Suprapubic skin (tissue), 4 donors: ENCODE measurements at places on chromosomes 2 and 18. TPM values are rescaled to one million over a fixed set of nuclear protein-coding genes. Genes with fewer than 3 reads are reported as not detected.
A peak's percentile ranks its signal among the peaks of the same experiment; 100 is the strongest.

The REL gene
- total RNA-seq, result 57.1 TPM

The SERPINB10 gene
- total RNA-seq, result 1.9 TPM

The TUBA3E gene
- not detected for total RNA-seq

The NDC80 gene
- 2.7 TPM for total RNA-seq

The SP5 gene
- 0.32 TPM for total RNA-seq

The LRRC30 gene
- total RNA-seq, result not detected

The FAM124B gene
- 0.72 TPM for total RNA-seq

The R3HDM1 gene
- total RNA-seq, result 16.7 TPM

The GALNT5 gene
- 0.26 TPM for total RNA-seq

DNA sequence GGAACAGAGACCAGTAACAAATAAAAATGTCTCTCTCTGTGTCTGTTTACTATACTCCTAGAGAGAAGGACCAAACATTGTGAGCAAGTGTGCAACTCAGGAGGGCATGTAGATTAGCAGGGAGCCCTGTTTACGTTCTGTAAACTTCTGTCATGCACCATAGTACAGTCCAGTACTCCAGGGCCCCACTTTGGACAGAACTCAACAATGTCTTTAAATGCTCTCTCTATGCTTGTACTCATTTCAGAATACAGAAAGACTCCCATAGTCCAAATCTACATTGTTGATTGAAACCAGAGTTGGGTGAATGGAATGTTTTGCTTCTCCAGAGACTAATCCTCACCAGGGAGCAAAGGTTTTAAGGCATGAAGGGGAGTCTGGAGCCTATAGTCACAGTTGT, 934.8 kb downstream of the NRXN1 start:
- no peak overlapping the region for H3K4me3 ChIP-seq
- no peak overlapping the region for H3K27ac ChIP-seq
- DNase-seq, result no peak
- no peaks in the 10 kb centered on the region for H3K27me3 ChIP-seq
- H3K4me1 ChIP-seq, result no peaks in the 10 kb centered on the region
- H3K36me3 ChIP-seq, result no peaks in the 10 kb centered on the region

DNA sequence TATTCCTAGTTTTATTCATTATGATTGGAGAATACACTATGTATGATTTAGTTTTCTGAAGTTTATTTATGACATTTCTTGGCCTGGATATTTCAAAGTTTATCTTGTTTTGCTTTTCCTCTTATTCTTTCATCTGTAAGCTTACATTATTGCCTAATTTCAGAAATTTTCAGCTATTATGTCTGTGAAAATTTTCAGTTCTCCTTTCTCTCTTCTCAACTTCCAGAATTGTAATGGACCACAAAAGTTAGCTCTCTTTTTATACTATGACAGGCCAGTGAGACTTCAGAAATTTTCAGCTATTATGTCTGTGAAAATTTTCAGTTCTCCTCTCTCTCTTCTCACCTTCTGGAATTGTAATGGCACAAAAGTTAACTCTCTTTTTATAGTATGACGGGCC, 97.2 kb upstream of the SCN7A start:
- no peak overlapping the region for H3K27ac ChIP-seq
- DNase-seq, result no peak
- H3K27me3 ChIP-seq, result no peaks in the 10 kb centered on the region
- H3K4me1 ChIP-seq, result no peaks in the 10 kb centered on the region
- H3K4me3 ChIP-seq, result no peak overlapping the region
- H3K36me3 ChIP-seq, result no peaks in the 10 kb centered on the region

DNA sequence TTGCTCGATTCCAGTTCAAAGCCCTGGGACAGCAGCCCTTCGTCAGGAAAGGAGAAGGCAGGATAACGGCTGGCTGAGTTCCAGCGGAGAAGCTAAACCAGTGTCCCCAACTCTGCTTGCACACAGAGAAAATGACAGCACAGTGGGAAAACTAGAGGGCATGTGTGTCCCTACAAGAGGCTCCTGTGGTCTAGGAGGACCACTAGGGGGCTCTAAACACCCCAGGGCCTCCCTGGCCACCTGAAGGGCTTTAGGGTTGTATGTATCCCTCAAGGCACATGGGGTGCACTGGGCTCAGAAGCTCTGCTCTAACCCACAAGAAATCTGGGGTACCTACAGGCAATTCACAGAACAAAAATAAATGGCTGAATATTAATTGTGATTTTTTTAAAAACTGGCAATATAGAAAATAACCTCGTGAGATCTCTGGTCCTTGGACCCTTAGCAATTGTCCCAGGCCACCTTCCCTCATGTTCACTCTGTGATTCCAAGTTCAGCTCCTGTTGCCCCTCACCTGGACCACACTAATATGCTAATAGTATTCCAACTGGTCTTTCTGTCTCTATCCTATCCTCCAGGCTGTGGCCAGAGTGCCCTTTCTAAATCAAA, 17.5 kb downstream of the STAT1 start:
- H3K27ac ChIP-seq, result no peak overlapping the region
- no peak for DNase-seq
- peaks cover 94% of the 10 kb centered on the region for H3K36me3 ChIP-seq
- no peaks in the 10 kb centered on the region for H3K27me3 ChIP-seq
- no peak overlapping the region for H3K4me3 ChIP-seq

- no peak overlapping the region for H3K27ac ChIP-seq
- DNase-seq, result no peak
- no peaks in the 10 kb centered on the region for H3K36me3 ChIP-seq
- no peak overlapping the region for H3K4me3 ChIP-seq
- H3K4me1 ChIP-seq, result peaks cover 11% of the 10 kb centered on the region
- no peaks in the 10 kb centered on the region for H3K27me3 ChIP-seq
These were observed 8.8 kb downstream of the TGFBRAP1 start for GRCh38 chr2:105320651-105321215.

DNA sequence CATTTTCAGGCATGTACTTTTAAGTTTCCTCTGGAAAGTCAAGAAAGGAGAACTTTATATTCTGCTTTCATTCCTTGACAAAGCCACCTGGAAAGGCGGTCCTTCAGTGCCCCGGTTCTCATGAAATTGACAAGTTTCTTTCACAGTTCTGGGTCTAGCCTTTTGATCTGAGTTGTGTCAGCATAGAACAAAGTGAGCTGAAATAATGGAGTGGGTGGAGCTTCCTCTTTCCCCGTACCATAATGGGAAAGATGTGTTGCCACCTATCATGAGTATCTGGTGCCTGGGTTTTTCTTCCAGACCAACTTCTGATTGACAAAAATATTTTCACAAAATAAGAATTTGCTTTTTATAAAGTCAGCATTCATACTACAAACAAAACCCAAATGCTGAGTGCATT, 49.3 kb downstream of the PTRHD1 start:
- H3K4me3 ChIP-seq, result no peak overlapping the region
- no peak overlapping the region for H3K27ac ChIP-seq
- no peak for DNase-seq
- H3K4me1 ChIP-seq, result peaks cover 10% of the 10 kb centered on the region
- H3K27me3 ChIP-seq, result no peaks in the 10 kb centered on the region

DNA sequence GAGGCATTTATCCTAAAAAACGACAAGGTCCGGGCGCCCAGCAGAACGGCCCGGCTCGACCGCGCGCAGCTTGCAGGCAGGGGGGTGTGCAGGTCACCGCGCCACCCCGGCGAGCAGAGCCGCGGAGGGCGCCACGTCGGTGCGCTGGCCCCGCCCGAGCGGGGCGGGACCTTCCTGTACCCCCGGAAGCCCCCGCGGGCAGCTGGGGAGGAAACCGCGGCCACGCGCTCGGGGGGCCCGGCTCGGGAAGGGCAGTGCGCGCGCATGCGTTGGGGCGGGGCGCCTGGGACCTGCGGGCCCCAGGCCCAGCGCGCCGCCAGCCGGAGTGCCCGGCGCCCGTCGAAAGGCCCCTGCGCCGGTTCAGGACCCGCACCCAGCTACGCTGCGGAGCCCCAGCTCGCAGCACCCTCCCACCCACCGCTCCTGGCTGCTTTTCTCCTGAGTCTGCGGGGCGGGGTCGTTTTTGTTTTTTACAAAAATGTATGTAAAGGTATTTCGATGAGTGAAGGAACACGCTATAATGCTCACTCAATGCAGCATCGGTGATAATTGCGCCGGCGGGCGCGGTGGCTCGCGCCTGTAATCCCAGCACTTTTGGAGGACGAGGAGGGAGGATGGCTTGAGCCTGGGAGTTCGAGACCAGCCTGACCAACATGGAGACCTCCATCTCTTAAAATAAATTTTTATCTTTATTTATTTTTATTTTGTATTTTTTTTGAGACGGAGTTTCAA, 47.7 kb upstream of the POMC start:
- H3K27ac ChIP-seq, result peak overlapping the region; percentile 52
- H3K4me3 ChIP-seq, result peak overlapping the region; percentile 59
- no peak for DNase-seq
- no peaks in the 10 kb centered on the region for H3K27me3 ChIP-seq
- H3K36me3 ChIP-seq, result no peaks in the 10 kb centered on the region

DNA sequence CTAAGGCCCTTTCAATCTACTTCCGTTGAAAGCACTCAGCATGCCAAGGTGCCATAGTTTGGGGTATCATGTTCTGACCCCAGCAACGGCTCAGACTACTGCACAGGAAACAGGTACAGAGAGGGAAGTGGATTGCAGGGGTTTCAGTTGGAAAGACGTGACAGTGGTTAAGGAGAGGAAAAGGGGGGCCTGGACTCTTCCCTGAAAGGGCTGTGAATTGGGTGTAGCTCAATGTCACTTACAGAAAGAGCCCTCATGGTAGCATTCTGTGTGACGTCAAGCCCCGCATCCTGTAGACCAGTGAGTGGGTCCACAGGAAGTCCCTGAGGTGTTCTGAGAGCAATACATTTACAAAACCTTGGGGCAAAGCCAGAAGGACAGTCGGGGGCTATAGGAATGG, 121.5 kb upstream of the GYPC start:
- H3K27me3 ChIP-seq, result no peaks in the 10 kb centered on the region
- no peaks in the 10 kb centered on the region for H3K4me1 ChIP-seq
- no peak overlapping the region for H3K27ac ChIP-seq
- H3K36me3 ChIP-seq, result no peaks in the 10 kb centered on the region

DNA sequence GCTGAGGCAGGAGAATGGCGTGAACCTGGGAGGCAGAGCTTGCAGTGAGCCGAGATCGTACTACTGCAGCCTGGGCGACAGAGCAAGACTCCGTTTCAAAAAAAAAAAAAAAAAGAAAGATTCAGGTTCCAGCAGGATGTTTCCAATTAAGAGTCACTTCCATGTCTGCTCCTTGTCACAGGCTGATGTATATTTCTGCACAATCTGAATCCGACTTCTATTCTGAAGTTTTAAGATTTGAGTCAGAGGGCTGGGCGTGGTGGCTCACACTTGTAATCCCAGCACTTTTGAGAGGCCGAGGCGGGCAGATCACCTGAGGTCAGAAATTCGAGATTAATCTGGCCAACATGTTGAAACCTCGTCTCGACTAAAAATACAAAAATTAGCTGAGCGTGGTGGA, 24.7 kb downstream of the SNRPD1 start:
- no peak overlapping the region for H3K27ac ChIP-seq
- H3K4me1 ChIP-seq, result no peaks in the 10 kb centered on the region
- H3K27me3 ChIP-seq, result no peaks in the 10 kb centered on the region

DNA sequence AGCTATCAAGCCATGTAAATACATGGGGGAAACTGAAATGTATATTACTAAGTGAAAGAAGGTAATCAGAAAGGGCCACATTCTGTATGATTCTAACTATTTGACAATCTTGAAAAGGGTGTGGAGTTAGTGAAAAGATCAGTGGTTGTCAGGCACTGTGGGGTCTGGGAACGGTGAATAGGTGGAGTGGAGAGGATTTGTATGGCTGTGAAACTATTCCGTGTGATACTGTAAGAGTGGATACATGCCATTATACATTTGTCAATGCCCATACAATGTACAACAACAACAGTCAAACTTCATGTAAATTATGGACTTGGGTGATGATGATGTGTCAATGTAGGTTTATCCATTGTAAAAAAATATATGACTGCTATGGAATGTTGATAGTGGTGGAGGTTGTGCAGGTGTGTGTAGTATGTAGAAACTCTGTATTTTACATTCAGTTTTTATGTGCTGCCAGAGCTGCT, 1116.2 kb downstream of the SUCLG1 start:
- no peaks in the 10 kb centered on the region for H3K27me3 ChIP-seq
- H3K4me3 ChIP-seq, result no peak overlapping the region
- no peak for DNase-seq
- H3K36me3 ChIP-seq, result no peaks in the 10 kb centered on the region

GRCh38 chr18:64082054-64082453, 66.8 kb downstream of the LINC00305 start:
- no peaks in the 10 kb centered on the region for H3K36me3 ChIP-seq
- DNase-seq, result no peak
- no peaks in the 10 kb centered on the region for H3K4me1 ChIP-seq
- no peaks in the 10 kb centered on the region for H3K27me3 ChIP-seq

DNA sequence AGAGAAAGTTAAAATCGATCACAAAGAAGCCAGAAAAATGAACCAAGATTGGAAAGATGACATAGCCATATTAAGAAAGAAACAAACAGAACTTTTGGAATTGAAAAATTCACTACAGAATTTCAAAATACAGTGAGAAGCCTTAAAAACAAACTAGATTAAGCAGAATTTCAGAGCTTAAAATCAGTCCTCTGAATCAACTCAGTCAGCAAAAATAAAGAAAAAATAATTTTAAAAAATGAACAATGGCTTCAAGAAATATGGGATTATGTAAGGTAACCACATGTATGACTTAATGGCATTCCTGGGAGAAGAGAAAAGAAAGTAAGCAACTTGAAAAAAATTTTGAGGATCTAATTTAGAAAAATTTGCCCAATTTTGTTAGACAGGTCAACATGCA, 696.2 kb downstream of the TSN start:
- H3K4me3 ChIP-seq, result no peak overlapping the region
- no peaks in the 10 kb centered on the region for H3K36me3 ChIP-seq
- H3K27ac ChIP-seq, result no peak overlapping the region

DNA sequence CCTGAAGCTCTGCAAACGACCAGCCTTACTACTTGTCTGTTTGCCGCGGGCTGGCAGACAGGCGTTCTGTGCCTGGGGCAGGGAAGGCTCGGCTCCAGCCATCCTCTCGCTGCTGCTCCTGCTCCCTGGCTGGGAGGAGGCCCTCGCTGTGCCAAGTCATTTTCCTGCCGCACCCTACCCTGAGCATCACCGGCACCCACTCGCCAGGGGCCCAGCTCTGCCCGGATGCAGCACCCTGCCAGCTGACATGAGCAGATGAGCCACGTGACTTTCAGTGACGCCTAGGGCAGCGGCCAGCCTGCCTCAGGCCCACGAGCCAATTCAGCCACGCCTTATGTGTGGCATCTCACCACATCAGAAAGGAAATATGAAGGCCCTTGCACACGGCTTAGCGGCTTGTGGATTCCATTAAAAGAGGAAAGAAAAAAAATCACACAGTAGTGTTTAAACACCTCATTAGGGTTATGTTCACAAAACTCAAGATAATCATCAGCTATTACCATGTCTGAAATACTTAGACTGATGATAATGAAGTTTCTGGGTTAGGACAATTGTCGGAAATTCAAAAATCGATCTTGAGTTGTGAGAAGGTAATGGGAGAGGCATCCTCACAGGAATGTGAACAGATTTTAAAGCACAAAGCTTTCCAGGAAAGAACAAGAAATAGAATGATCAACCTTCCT, 250.5 kb downstream of the TWIST2 start:
- no peak overlapping the region for H3K27ac ChIP-seq
- peaks cover 53% of the 10 kb centered on the region for H3K36me3 ChIP-seq
- H3K4me1 ChIP-seq, result no peaks in the 10 kb centered on the region
- no peaks in the 10 kb centered on the region for H3K27me3 ChIP-seq
